Smooth muscle cell of trachea (primary cell): ENCODE measurements at places on chromosomes 4 and X. TPM values are rescaled to one million over a fixed set of nuclear protein-coding genes. Genes with fewer than 3 reads are reported as not detected.

NAP1L3 gene
- total RNA-seq, result 4.8 and 4.9 TPM in 2 replicates

ARHGAP24 gene
- total RNA-seq, result 35.1 and 35.9 TPM in 2 replicates

SHROOM2 gene
- under 0.01 and 0.17 TPM in 2 replicates for total RNA-seq

KDM5C gene
- 76.8 and 155 TPM in 2 replicates for total RNA-seq

RAB9B gene
- total RNA-seq, result 0.66 and 0.73 TPM in 2 replicates

ZCCHC18 gene
- total RNA-seq, result 0.33 TPM in 1 of 2 replicates, not detected in the other
